ENCODE measurements at places on chromosomes 3 and 15. TPM values are rescaled to one million over a fixed set of nuclear protein-coding genes. Genes with fewer than 3 reads are reported as not detected.

Gene CAMKV
- 0.21 TPM for total RNA-seq

Gene RFTN1
- 3.1 TPM for total RNA-seq

Gene FETUB
- 0.10 TPM for total RNA-seq

Gene SPINK8
- total RNA-seq = not detected

Gene CHDH
- total RNA-seq = 1.7 TPM

Gene HRH1
- total RNA-seq = 6.6 TPM

Gene DNASE1L3
- not detected for total RNA-seq

Gene SERPINI1
- 3.1 TPM for total RNA-seq

Gene IQCF5
- not detected for total RNA-seq

Gene MESP2
- total RNA-seq = 0.42 TPM

Gene CPN2
- not detected for total RNA-seq

Gene CIP2A
- 19.0 TPM for total RNA-seq

Gene IL17RB
- 0.83 TPM for total RNA-seq

Gene SPTBN5
- 0.25 TPM for total RNA-seq

Gene MORC1
- total RNA-seq = not detected

Gene RYR3
- total RNA-seq = not detected

Gene CRYBG3
- 5.4 TPM for total RNA-seq

Gene UACA
- total RNA-seq = 34.9 TPM

Gene CHMP2B
- 100 TPM for total RNA-seq

Gene CDHR4
- total RNA-seq = 0.22 TPM

Gene SLC6A20
- not detected for total RNA-seq

Gene SUSD5
- total RNA-seq = 4.0 TPM

Gene UNC13C
- total RNA-seq = not detected

Gene GABRG3
- not detected for total RNA-seq

Gene PARP6
- total RNA-seq = 56.6 TPM

Gene GRIP2
- 2.0 TPM for total RNA-seq

Gene ERICH6
- not detected for total RNA-seq

Gene RFX7
- 8.8 TPM for total RNA-seq

Gene IL16
- total RNA-seq = not detected

All from A549 treated with Mapracorat at 1 μM for 4 hours (cell line).